ENCODE measurements at places on chromosomes 6 and 20. TPM values are rescaled to one million over a fixed set of nuclear protein-coding genes. Genes with fewer than 3 reads are reported as not detected.

TBXT gene
- not detected for total RNA-seq

EPPIN gene
- total RNA-seq, result not detected

PPIL6 gene
- total RNA-seq, result 0.85 TPM

IPCEF1 gene
- 0.09 TPM for total RNA-seq

C6orf141 gene
- 11.3 TPM for total RNA-seq

ANKRD66 gene
- not detected for total RNA-seq

PKHD1 gene
- not detected for total RNA-seq

MYLIP gene
- 34.1 TPM for total RNA-seq

CALHM5 gene
- 8.5 TPM for total RNA-seq

PRDM13 gene
- not detected for total RNA-seq

MAPK13 gene
- total RNA-seq, result 4.1 TPM

MTFR2 gene
- 1.5 TPM for total RNA-seq

CD83 gene
- 0.63 TPM for total RNA-seq

ADGB gene
- total RNA-seq, result not detected

FAM209B gene
- not detected for total RNA-seq

SEL1L2 gene
- not detected for total RNA-seq

RNASET2 gene
- 6.5 TPM for total RNA-seq

VGLL2 gene
- not detected for total RNA-seq

ARFGEF3 gene
- total RNA-seq, result 1.7 TPM

GSTA2 gene
- total RNA-seq, result not detected

LPA gene
- not detected for total RNA-seq

TGM3 gene
- not detected for total RNA-seq

C6orf89 gene
- 23.7 TPM for total RNA-seq

MACROD2 gene
- 1.1 TPM for total RNA-seq

DEK gene
- total RNA-seq, result 95.9 TPM

LZTS3 gene
- total RNA-seq, result 2.2 TPM

TRIM31 gene
- not detected for total RNA-seq

TRAPPC3L gene
- 0.09 TPM for total RNA-seq

TMEM217 gene
- total RNA-seq, result 8.6 TPM

TMEM14C gene
- total RNA-seq, result 81.5 TPM

PEDS1 gene
- 16.9 TPM for total RNA-seq

TFAP2A gene
- 0.09 TPM for total RNA-seq

PNPLA1 gene
- not detected for total RNA-seq

DNPH1 gene
- total RNA-seq, result 32.0 TPM

CRIP3 gene
- not detected for total RNA-seq
